Nucleus accumbens (tissue), 56 donors: ENCODE measurements at places on chromosomes 5 and 9.

- DNase-seq, result no peak
These were observed 36.6 kb upstream of the ARSB start for GRCh38 chr5:79021753-79022152.

DNA sequence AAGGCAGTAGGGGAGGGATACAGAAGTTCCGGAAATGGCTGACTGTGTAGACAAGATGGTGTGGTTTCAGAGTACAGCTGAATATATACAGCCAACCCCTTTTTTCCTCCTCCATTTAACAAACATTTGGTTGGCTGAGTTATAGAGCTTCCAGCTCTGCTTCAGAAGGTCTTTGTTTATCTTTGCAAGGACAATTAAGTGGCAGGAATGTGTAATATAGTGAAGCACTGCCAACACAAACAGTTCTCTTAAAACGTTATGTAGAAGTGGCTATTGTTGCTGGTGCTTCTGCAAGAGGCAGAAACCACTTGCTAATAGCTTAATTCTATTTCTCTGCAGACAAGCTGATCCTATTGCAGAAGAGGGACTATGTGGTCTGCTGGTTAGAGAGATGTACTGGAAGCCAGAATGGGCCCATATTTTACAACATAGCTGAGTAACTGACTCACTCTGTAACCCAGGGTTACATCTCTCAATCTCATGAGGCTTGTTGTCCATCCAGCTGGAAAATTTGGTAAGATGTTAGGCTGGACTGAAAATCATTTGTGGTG, 62.7 kb upstream of the OSMR start:
- DNase-seq, result no peak

DNA sequence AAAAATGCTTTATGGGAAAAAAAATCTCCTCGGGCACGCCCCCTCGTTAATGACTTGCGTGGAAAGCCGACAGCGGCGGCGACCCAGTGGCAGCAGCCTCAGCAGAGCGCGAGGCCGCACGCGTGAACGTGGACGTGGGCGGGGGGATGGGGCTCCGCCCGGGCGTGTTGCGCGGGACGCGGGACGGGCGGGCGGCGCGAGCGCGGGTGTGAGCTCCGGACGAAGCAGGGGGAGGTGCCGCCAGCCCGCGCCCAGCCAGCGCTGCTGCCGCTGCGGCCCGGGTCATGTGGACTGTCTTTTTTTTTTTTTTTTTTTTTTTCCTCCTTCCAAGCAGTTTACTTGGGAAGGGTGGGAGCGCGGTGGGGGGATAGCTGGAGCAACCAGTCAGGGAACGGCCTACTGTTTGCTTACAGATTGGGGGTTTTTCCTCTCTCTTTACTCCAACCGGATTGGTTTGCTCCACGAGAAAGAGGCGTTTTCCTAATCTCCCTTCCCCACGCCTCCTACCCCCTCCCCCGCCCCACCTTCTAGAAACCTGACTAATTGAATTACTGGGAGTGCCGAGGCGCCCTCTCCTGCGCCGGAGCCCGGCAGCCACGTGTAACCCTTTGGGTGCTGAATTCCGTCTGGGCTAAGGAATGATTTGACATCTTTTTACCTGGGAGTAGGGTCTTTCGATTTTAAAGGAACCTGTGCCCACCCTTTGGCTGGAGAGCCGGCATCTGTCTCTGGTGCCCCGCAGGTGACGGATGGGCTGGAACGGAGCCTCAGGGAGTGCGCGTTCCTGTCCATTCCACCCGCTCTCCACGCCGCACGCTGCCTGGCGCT, 1.7 kb upstream of the EFNA5 start:
- peak; percentile 85 for DNase-seq

DNA sequence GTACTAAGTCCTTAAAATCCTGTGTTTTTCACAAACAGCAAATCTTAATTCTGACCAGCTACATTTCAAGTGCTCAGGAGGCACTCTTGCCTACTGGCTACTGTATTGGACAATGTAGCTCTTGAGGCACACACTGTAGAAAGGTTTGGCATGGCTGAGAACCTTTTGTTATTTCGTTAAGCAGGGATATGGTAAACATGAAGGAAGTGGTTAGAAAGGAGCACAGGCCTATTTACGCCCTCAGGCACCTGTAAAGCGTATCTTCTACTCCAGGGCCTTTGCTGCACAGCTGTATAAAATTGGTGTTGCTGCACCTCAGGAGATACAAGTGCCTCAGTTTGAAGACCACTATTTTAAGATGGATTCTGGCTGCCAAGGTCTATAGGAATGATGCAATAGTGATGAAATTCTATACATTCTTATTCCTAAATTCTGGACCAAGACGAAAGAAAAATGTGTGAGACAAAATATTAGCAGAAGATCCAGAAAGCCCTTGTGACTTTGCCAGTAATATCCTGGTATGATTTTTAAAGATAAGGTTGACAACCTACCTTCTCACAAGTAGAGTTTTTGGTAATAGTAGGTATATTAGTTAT, 9.3 kb upstream of the OTULIN start:
- DNase-seq, result no peak

DNA sequence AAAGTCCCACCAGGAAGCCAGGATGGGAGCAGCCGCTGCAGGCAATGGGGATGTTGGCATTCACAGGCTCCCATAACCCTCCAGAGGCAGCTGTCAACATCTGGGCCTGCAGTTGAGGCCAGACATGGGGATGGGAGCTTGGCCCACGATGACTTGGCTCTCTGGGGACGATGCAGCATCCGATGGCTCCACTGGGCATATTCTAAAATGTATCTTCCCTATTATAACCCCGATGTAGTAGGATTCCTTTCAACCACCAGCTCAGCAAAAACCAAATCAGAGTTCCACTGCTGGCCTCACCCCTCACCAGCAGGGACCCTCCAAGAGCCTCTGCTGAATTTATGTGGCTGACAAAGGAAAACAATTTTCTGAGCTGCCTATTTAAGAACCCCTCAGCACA, 7.1 kb downstream of the SPRY4 start:
- no peak for DNase-seq

DNA sequence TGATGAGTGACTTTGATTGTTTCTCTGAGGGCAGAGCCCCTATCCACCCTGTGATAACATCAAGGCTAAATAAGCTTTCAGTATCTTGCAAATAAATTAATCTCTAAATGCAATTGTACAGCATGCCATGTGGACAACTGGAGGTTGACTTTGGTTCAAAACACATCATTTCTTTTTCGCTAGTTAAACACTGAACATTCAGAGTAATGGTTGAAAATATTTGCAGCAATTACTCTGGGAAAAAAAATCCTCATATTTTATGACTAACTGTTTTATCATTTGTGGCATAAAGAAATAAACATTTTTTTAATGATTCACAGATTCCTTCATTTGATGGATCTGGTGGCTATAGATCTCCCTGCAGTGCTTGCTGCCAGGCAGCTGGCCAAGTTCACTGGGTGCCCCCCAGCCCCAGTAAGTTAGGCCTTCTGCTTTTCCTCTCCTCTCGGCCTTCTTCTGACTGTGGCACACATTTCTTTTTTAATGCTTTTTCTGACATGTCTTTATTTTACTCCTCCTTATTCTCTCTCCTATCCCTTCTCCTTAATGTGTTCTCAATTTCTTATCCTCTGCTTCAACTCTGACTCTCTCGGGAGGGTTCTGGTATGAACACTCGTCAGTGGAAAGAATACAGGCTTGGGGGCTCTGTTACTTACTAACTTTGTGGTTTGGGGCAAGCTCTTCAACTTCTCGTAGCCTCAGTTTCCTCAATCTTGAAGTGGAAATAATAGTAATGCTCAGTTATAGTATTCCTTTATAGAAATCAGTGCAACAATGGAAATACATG, 69.6 kb downstream of the ADAMTSL1 start:
- no peak for DNase-seq

DNA sequence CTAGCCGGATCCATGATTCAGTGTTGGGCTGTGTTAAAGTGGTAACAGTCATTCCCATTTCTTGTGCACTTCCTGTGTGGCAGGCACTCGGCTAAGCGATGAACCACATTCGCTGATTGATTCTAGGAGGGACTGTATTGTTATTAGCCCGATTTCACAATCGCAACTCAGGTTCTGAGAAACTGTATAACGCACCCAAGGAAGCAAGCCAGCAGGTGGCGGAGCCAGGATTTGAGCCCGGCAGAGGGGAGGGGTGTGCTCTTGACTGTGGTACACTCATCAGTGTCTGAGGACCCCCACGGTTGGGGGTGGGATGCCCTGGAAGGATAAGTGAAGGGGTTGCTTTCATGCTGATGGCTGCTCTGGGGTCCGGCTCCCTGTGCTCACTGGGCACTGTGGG, 34.7 kb downstream of the LRSAM1 start:
- no peak for DNase-seq

DNA sequence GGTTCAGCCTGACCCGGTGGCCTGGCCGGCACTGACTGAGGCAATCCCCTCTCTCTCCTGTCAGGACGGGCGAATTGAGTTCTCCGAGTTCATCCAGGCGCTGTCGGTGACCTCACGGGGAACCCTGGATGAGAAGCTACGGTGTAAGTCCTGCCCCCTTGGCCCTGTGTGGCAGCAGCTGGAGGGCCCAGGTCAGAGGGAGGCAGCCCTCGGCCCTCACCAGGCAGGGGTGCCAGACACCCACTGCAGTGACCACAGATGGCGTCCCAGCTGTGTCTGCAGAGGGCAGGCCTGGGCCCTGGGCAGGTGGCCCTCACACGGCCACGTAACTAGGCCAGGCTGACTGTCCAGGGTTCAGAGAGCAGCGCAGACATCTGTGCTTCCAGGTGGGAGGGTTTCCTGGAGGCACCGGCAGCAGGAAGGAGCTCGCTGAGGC, 45.9 kb upstream of the HMCN2 start:
- DNase-seq, result no peak

DNA sequence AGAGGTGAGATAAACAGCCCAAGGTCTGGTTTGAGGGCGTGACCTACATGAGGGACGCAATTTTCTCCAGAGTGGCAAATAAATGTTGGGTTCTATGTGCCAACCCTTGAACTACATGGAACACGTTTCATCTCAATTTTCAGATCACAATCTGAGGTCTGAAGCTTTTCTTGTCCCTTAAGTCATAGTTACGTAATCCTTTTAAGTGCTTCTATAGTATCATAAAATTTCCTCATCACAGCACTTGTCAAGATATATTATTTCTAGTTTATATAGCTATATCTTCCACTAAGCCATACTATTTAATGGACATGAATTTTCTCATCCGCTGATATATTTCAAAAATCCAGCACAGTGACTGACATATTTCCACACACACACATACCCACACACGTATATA, 53.1 kb upstream of the GRIN3A start:
- no peak for DNase-seq

- DNase-seq, result no peak
These were observed 158.5 kb downstream of the FSTL4 start for GRCh38 chr5:133453831-133454230.

DNA sequence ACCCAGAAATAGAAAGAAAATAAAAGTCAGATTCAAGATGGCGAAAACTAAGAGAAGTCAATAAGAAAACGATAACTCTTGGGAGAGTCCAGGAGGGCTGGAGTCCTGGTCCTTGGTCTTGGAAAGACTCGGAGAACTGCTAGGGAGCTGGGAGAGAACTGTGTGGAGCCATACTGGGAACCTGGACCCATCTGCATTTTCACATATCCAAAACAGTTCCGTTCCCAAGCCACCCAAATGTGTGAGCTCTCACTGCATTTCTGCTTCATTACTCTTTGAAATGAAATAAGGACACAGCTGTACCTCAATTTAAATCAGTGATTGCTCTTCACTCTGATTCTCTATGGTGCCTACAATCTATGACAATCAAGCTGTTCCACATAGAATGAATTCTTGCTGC, 68.1 kb upstream of the CER1 start:
- DNase-seq, result no peak

DNA sequence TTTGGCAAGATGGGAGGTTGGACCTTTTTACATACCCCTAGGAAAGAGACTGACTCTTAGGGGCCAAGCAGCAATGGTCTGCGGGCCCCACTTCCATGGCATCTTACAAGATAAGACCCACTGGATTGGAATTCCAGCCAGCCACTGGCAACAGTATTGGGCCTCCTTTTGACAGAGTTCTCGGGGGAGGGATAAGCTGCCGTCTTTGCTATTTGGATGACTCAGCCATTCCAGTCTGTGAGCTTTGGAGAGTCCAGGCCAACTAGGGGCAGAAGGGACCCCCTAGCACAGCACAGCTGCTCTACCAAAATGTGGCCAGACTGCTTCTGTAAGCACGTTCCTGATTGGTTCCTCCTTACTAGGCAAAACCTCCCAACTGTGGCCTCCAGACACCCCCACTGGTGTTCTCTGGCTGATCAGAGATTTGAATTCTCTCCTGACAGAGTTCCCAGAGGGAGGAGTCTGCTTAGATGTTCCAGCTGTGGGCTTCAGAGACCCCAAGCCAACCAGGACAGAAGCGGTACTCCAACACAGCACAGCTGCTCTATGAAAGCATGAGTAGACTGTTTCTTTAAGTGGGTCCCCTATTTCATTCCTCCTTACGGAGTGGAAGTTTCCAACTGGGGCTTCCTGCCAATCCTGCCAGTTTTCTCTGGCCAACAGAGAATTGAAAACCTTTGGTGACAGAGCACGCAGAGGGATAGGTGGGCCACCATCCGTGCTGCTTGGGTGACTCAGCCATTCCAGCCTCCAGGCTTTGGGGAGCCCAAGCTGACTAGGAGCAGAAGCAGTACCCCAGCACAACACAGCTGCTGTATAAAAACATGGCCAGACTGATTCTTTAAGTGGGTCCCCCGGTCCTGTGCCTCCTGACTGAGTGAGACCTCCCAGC, 672.1 kb upstream of the RIOK2 start:
- DNase-seq, result no peak

DNA sequence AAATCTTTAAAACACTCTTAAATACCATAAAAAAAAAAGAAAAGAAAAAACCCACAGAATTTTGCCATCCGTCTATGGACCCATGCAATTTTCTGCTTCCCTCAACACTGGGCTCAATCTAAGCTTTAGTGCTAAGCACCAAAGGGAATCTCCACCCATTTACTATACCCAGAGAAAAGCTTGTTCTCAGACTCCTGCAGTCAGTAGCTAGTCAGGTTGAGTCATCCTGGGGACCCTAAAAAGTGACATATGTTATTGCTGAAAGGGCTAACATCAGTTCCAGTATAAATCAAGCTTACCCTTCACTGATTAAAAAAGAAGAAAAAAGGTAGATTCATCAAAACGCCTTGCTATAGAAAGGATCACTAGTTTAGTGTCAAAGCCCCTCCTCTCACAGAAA, 177.6 kb downstream of the MUSK start:
- no peak for DNase-seq

GRCh38 chr9:131734165-131734610, 5.7 kb downstream of the RAPGEF1 start:
- DNase-seq, result no peak

- DNase-seq, result no peak
These were observed 31.8 kb upstream of the LMX1B start for GRCh38 chr9:126581893-126582292.

GRCh38 chr5:1930501-1930879, 47.8 kb upstream of the IRX4 start:
- no peak for DNase-seq
